ENCODE measurements at places on chromosomes 4 and X.

DNA sequence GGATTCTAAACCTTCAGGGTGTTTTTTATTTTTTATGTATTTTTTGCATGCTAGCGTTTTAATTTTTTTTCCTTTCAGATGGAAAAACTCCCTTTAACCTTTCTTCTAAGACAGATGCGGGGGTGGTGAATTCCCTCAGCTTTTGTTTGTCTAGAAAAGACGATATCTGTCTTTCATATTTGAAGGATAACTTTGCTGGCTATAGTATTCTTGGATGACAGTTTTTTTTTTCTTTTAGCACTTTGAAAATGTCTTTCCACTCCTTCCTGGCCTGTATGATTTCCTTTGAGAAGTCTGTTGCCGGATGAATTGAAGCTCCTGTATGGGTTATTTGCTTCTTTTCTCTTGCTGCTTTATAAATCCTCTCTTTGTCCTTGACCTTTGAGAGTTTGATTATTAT, 26.6 kb downstream of the PSAPL1 start:
- no peak for DNase-seq

GRCh38 chrX:124208660-124209059, 123.8 kb upstream of the TEX13D start:
- no peak for DNase-seq

DNA sequence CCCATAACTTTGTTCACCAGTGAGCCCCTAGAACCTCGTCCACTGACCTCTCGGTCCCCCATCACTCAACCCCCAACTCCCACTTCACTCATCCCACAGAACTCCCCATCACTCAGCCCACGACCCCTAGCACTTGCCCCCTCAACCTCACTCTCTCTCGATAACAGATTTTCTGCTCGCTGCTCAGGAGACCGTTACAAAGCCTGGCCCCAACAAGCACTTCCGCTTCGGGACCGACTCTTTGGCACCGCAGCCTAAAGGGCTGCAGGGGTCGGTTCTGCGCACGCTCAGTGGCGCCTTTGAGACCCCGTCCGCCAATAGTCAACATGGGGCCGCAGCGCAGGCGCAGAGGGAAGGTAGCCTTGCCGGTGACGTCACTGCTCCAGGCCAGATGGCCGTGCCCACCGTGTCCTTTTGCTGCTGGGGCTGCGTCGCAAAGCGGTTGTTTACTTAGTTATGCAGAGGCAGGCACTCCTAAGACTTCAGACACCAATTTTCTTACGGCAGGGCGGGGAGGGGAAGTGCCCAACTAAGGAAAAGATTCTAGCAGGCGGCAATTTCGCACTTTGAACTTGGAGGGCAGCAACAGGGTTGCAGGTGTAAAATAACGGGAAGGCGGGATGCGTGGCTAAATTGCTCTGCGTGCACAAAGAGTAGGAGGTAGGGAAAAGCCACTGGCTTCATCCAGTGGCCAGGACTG, at the start of gene ZNF182:
Gene ZNF182, minus strand, starts transcription at position 232 of the 700 bp plus-strand sequence. CDS start 1,380 bp downstream, outside the sequence.
- peak; percentile 78 for DNase-seq

- DNase-seq: no peak
Observed at GRCh38 chrX:44432641-44433040, 89.2 kb upstream of the EFHC2 start.

- DNase-seq: no peak
Observed at GRCh38 chrX:31609130-31609529, 537.3 kb upstream of the FTHL17 start.

GRCh38 chr4:48360285-48361011, 19.1 kb downstream of the SLAIN2 start:
- DNase-seq: no peak

DNA sequence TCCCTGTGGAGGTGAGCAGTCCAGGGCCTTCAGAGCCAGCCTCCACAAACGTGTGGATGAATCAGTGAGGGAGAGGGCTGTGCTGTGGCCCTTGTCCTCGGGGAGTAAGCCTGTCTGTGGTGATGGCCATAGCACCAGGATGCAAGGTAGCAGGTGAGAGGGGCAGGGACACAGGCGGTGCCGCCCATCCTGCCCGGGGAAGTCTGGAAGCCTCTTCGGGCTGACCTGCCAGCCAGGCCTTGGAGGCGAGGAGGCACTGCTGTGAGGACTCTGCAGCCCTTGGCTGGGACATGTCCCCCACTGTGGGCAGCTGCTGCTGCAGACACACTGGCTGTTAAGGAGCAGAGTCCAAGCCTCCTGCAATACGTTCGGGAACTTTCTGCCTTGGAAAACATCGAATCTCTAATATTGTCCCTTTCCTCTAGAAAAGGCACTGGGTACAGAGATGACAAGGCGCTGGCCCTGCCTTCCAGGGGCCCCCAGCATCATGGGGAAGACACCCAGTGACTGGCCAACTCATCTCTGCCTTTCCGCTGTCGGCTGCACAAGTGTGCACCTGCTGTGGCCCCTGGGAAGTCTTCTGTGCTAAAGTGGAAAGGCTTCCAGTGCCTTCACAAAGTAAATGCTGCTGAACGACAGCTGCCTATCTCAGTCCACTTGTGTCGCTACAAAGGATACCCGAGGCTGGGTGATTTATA, 101.4 kb downstream of the ADRA2C start:
- DNase-seq: no peak

- DNase-seq: no peak
Observed at GRCh38 chr4:26178854-26179253, 142.0 kb upstream of the RBPJ start.

- DNase-seq: no peak
Observed at GRCh38 chr4:108350332-108350731, 181.6 kb upstream of the LEF1 start.

GRCh38 chrX:134990475-134990800, 353 bp upstream of the SMIM10 start:
- no peak for DNase-seq

DNA sequence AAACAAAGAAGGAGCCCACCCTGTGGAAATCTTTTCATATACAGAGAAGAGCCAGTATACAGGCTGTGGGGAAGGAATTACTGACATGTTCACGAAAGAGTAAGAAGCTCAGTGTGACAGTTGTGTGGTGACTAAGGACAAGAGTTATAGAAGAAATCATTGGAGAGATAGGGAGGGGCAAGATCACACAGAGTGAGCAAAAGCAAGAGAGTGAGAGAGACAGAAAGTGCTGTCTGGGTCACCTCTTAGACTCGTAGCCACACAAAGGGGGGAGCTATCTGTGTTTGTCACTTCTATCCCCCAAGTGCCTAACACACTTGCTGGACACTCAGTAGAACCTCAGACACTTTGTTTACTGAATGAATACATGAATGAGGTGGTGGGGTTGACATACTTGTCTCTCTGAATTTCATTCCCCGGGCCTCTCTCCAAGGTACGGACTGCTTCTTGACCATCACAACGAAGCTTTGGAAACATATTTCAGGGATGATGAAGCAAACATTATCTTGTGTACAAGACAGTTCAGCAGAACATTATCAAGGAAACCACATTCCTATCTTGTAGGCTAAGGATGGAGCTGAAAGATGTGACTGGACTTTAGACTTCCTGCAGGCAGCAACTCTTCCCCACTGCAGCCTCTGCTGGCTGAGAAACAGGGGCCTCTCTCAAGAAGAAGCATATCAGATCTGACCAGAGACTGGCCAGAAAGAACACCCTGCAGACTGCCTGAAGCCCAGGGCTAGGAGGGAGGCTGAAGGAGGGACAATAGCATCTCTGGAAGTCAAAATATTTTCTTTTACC, 168.2 kb downstream of the AMELX start:
- DNase-seq: no peak

DNA sequence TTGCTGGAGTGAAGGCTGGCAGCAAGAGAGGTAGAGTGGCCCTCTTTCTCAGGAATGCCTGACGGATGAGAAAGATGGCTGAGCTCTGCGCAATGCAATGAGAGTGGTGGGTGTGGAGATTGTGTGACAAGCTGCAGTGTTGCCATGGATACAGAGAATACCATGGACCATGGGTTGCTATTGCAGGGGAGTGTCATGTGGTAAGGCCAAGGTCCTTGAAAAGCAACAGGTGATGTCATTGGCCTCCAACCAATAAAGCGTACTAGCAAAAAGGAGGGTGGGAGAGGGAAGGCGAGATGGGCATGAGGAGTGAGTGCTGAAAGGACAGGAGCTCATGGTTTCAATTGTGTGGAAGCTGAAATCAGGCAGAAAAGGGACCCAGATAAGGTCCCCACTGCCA, 1.8 kb downstream of the PNMA5 start:
- DNase-seq: no peak

- no peak for DNase-seq
Observed at GRCh38 chr4:112199041-112199440, 32.5 kb upstream of the AP1AR start.

GRCh38 chr4:106587558-106587957, 219.0 kb upstream of the GIMD1 start:
- DNase-seq: no peak

- no peak for DNase-seq
Observed at GRCh38 chrX:23380581-23380980, 45.9 kb downstream of the PTCHD1 start.

GRCh38 chrX:135974279-135974856, 580 bp upstream of the MMGT1 start:
- no peak for DNase-seq

GRCh38 chr4:17132226-17132625, 233.8 kb upstream of the LDB2 start:
- DNase-seq: no peak

GRCh38 chr4:83846193-83846830, 310.4 kb downstream of the GPAT3 start:
- no peak for DNase-seq

- DNase-seq: no peak
Observed at GRCh38 chrX:68196939-68197791, 236.1 kb downstream of the OPHN1 start.

GRCh38 chr4:126265888-126266287, 951.1 kb downstream of the FAT4 start:
- no peak for DNase-seq

GRCh38 chr4:89586864-89587263, 250.1 kb downstream of the SNCA start:
- no peak for DNase-seq

GRCh38 chr4:16092682-16093319, 9.0 kb upstream of the PROM1 start:
- DNase-seq: no peak

DNA sequence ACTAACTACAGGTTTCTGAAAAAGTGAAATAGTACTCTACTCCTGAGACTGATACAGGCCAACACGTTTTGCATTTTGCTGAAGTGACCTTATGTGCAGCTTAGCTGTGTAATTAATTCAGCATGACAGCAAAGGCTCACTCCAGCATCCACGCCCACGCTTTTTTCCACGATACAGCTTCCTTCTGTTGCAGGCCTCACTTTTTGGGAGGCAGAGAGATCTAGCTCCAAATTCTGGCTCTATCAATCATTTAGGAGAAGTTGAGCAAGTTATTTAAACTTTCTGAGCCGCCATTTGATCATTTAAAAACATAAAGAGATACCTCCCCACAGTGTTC, 160.3 kb downstream of the AFAP1 start:
- DNase-seq: no peak

GRCh38 chrX:46712764-46713163, 46.2 kb downstream of the SLC9A7 start:
- DNase-seq: no peak

DNA sequence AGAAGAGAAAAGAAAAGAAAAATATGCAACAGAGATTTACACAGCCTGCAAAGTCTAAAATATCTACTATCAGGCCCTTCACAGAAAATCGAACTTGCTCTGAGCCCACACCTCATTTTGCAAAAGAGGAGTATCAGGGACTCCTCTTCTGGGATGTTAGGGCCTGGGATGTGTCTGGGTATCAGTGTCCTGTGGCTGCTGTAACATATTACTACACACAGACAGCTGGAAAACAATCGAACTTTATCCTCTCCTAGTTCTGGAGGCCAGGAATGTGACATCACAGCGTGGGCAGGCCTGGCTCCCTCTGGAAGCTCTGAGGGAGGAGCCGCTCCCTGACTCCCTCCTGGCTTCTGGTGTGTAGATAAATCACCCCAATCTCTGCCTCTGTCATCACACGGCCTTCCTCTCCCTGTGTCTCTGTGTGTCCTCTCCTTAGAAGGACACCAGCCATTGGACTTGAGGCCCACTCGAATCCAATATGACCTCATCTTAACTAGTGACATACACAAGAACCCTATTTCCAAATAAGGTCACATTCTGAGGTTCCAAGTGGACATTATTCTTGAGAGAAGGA, 52.9 kb downstream of the PPP2R2C start:
- no peak for DNase-seq

DNA sequence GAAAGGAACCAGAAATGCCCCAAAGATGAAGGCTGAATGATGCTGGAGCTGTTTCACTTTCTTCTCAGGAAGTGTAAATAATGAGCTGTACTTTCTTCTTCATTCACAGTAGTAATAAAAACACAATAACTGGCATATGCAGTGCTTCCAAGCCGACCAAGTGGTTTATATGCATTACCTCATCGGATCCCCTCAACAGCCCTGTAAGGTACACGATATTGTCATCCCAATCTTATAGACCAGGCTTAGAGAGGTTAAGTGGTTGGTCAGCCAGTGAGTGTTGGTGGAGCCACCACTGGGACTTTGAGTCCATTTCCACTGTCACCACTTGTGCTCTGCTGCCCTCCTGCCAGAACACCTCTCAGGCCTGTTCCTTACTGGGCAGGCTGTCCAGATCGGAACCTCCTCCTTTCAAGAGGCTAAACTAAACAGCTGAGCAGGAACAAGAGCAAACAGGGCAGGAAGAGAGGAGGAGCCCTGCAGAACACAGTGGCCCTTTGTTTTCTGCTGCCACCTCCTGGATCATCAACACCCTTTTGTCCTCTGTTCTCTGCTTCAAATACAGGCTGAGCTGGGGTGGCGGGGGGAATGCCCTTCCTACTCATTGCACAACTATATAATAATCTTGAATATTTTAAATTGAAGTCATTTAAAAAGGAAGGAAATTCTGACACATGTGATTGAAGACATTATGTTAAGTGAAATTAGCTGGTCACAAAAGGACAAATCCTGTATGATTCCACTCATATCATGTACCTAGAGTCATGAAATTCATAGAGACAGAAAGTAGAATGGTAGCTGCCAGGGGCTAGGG, 112.5 kb upstream of the ATP6AP2 start:
- no peak for DNase-seq

DNA sequence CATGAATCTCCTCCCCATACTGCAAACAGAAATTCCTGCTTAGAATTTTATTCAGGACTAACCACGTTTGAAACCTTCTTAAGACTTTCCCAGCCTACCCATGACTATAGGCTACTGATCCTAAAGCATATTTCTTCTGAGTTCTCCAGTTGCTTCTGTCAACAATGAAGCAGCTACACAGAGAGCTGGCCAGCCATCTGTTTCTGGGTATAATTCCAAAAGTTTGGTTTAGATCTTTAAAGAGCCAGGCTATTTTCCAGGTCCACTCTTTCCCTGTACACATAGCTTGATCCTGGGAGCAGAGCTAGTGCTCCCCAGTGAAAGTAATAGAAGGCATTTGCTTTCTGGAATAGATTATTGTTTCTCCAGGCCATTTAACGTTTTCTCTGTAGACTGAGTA, 4.0 kb upstream of the ITM2A start:
- no peak for DNase-seq

DNA sequence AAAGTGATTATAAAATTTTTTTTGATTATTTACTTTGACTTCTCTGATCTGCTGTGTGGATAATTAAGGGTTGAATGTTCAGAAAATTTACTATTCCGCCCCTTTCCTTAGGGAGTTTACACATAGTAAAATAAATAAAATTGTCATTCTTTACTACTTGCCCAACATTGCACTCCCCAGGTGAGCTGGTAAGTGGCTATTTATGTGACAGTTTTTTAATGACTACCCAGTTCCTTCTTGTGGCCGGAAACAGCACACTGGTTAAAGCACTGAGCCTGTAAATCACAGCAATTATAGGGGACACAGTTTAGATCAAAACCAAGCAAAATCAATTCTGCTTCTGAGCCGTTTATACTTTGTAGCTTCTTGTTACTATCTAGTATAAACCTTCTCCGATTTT, 158.1 kb downstream of the FHIP1A start:
- no peak for DNase-seq

- DNase-seq: no peak
Observed at GRCh38 chr4:6172093-6172926, 28.0 kb downstream of the JAKMIP1 start.

Data from stimulated activated CD8-positive, alpha-beta memory T cell treated with anti-CD3 and anti-CD28 coated beads, Interleukin-15, amount 100 ng/mL, for 24 hours (primary cell).